Left ventricle myocardium inferior (tissue), 1 donor: ENCODE measurements at places on chromosomes 5 and 9. TPM values are rescaled to one million over a fixed set of nuclear protein-coding genes. Genes with fewer than 3 reads are reported as not detected.
A peak's percentile ranks its signal among the peaks of the same experiment; 100 is the strongest.

PRKAA1 gene
- 38.5 TPM for total RNA-seq

MEIKIN gene
- total RNA-seq, result not detected

ASPN gene
- total RNA-seq, result 17.5 TPM

BTNL8 gene
- total RNA-seq, result 0.58 TPM

PNPLA7 gene
- 9.0 TPM for total RNA-seq

DNA sequence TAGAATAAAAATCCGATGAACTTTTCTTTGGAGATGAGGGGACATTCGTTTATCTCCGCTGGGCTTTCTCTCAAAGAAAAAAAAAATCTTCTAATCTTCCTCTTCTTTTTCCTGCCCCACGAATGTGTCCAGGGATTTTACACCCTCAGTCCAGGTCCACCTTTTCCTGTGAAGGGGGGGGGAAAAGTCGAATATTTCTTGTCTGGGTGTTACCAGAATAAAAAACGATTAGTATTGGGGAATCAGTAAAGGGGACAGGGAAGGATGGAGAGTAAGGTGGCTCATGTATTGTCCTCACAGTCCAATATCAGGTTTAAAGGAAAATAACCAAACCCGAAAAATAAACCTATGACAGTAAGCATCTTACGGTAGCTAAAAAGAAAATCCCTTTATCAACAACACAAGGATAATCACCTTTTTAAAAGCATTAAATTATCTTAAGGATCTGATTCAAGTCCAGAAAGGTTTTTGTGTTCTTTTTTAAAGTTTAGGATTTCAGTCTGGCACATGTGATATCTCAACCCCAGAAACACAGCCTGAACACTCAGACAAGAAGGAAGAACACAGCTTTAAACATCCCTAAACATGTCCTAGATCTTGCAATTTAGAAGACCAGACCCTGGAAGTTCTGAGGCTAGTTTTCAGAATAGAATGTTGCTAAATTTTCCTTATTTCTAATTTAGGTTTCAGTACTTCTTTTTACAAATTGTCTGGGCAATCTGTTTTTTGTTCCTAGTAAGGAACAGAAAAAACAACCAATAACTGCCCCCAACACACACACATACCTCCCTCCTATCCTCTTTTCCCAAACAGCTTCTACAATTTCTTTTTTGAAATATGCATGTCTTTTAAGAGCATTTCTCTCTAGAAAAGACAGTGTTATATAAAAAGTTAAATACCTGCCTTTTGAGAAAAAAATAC is 1.2 kb downstream of the ZNF608 start:
- H3K27ac ChIP-seq, result peak overlapping the region; percentile 93
- no peaks in the 10 kb centered on the region for H3K27me3 ChIP-seq
- no peak for DNase-seq
- H3K36me3 ChIP-seq, result no peaks in the 10 kb centered on the region
- peaks cover 59% of the 10 kb centered on the region for H3K4me1 ChIP-seq

- H3K36me3 ChIP-seq, result no peaks in the 10 kb centered on the region
- no peak overlapping the region for H3K4me3 ChIP-seq
- DNase-seq, result no peak
- peaks cover 69% of the 10 kb centered on the region for H3K4me1 ChIP-seq
These were observed 58.5 kb upstream of the CLINT1 start for GRCh38 chr5:157917491-157917890.

DNA sequence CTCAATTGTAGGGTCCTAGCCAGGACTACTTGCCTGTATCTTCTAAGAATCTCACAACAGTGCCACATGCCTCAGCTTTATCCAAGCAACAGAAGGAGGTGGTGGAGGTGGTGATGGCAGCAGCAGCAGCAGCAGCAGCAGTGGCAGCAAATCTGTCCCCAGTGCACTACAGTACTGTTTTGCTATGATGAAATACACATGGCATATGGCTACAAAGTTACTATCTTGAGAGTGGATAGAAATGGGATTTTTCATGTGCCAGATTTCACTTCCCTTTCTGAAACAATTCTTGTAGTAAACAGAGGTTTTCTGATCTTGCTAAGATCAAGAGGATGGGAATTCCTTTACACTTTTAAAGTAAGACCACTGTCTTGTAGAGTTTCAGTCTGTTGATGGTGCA is 8.1 kb upstream of the CYSTM1 start:
- no peaks in the 10 kb centered on the region for H3K27me3 ChIP-seq
- no peak overlapping the region for H3K4me3 ChIP-seq
- H3K4me1 ChIP-seq, result peaks cover 14% of the 10 kb centered on the region
- H3K27ac ChIP-seq, result no peak overlapping the region

DNA sequence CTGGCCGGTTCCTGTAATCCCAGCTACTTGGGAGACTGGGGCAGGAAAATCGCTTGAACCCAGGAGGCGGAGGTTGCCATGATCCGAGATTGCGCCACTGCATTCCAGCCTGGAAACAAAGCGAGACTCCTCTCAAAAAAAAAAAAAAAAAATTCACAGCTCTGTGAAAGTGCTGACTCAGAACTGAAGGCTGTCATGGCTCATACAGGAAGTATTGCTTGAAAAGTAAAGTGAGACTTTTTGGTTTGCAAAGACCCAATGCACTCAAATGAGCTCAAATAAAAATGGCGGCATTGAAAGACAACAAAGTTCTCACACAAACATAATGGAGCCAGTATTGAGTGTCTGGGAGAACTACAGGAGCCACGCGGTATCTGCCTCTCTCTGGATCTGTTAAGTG is 202.1 kb downstream of the FBXL7 start:
- no peak for DNase-seq
- no peak overlapping the region for H3K27ac ChIP-seq
- H3K4me3 ChIP-seq, result no peak overlapping the region
- H3K36me3 ChIP-seq, result no peaks in the 10 kb centered on the region
- no peaks in the 10 kb centered on the region for H3K27me3 ChIP-seq

GRCh38 chr9:6781476-6781875 is 23.7 kb downstream of the KDM4C start:
- DNase-seq, result no peak
- H3K4me3 ChIP-seq, result no peak overlapping the region
- no peaks in the 10 kb centered on the region for H3K36me3 ChIP-seq
- H3K4me1 ChIP-seq, result peaks cover 55% of the 10 kb centered on the region

GRCh38 chr5:60338846-60339245 is 361.1 kb downstream of the DEPDC1B start:
- no peaks in the 10 kb centered on the region for H3K27me3 ChIP-seq
- H3K4me3 ChIP-seq, result no peak overlapping the region
- no peak for DNase-seq
- H3K27ac ChIP-seq, result no peak overlapping the region

DNA sequence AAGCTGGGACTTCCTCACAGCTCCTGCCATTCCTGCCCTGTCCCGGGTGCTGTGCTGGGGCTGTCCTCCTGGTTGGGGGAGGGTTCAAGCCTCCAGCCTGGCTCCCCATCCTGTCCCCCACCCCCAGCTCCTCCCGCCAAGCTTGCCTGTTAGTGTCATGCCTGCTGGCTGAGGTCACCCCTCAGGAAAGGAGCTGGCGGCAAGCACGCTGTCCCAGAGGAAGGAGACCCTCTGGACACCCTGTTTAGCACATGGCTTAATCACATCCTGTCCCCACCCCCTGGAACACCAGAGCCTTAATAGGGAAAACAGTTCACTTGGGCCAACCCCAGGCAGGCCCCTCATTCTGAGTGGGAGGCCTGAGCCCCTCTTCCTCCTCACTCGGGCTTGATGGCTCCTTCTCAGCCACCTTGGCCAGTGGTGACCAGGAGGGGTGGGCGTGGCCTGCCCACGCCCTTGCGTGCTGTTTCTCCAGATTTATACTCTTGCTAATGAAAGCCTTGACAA is 9.2 kb upstream of the PHYHD1 start:
- peak; percentile 78 for DNase-seq
- peaks cover 92% of the 10 kb centered on the region for H3K4me1 ChIP-seq
- no peaks in the 10 kb centered on the region for H3K27me3 ChIP-seq
- peak overlapping the region; percentile 90 for H3K27ac ChIP-seq
- peak overlapping the region; percentile 29 for H3K4me3 ChIP-seq

DNA sequence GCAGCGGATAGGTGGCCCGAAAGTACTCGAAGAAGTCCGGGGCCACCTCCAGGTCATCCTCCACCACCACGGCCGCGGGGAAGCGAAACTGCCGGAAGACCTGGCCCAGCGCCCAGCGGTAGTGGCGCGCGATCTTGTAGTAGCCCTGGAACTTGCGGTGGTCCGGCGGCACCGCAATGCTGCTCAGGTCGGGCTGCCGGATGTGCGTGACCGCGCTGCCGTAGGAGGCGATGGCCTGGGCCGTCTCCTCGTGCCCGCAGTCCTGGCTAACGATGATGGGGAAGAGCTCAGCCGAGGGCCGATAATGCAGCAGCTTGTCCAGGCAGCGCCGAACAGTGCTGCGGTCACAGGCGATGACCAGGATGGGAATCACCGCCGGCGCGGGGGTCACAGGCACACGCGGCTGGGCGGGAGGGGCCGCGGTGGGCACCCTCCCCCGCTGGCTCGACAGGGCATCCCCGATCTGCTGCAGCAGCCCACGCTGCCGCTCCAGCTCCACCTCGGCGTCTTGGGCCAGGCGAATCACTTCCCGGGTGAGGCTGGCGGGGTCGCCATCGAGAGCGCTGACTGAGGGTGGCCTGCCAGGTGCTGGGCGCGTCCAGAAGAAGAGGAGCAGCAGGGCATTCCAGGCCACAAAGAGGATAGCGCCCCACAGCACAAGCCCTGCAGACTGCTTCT is 10.2 kb downstream of the MGAT1 start:
- H3K4me1 ChIP-seq, result peaks cover 85% of the 10 kb centered on the region
- DNase-seq, result no peak
- no peak overlapping the region for H3K27ac ChIP-seq
- H3K36me3 ChIP-seq, result peaks cover 49% of the 10 kb centered on the region
- H3K4me3 ChIP-seq, result no peak overlapping the region

- peaks cover 10% of the 10 kb centered on the region for H3K4me1 ChIP-seq
- H3K4me3 ChIP-seq, result no peak overlapping the region
- no peak overlapping the region for H3K27ac ChIP-seq
- no peaks in the 10 kb centered on the region for H3K36me3 ChIP-seq
These were observed 955 bp upstream of the GALNT12 start for GRCh38 chr9:98806394-98807035.

GRCh38 chr9:85215961-85216360 is 525.8 kb downstream of the AGTPBP1 start:
- no peak for DNase-seq
- H3K4me3 ChIP-seq, result no peak overlapping the region
- H3K27me3 ChIP-seq, result peaks cover 16% of the 10 kb centered on the region
- no peaks in the 10 kb centered on the region for H3K4me1 ChIP-seq
- no peak overlapping the region for H3K27ac ChIP-seq
- H3K36me3 ChIP-seq, result no peaks in the 10 kb centered on the region

GRCh38 chr5:154697371-154697770 is 57.8 kb upstream of the LARP1 start:
- H3K27ac ChIP-seq, result no peak overlapping the region
- H3K27me3 ChIP-seq, result no peaks in the 10 kb centered on the region
- H3K4me1 ChIP-seq, result peaks cover 34% of the 10 kb centered on the region
- DNase-seq, result no peak
- H3K36me3 ChIP-seq, result no peaks in the 10 kb centered on the region

- no peaks in the 10 kb centered on the region for H3K27me3 ChIP-seq
- H3K4me1 ChIP-seq, result no peaks in the 10 kb centered on the region
- no peaks in the 10 kb centered on the region for H3K36me3 ChIP-seq
These were observed 231.6 kb upstream of the VLDLR start for GRCh38 chr9:2390028-2390427.

DNA sequence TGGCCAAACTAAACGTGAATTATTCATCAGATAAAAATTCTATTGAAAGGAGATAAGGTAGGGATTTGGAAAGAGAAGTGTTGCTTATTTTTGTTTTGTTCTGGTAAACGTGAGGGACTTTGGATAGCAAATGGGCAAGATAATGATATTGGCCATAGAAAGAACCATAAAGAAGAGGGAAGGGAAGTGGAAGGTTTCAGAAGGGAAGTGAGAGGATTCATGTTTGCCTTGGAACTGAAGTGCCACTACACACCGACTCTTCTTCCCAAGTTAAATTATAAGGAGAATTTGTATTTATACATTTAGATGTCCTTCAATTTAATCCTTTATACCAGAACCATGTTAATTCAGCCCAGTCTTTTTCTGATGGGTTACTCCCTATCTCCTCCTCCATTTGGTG is 42.1 kb upstream of the TAF11L2 start:
- H3K27me3 ChIP-seq, result no peaks in the 10 kb centered on the region
- H3K4me1 ChIP-seq, result no peaks in the 10 kb centered on the region
- no peak for DNase-seq
- H3K36me3 ChIP-seq, result no peaks in the 10 kb centered on the region
- no peak overlapping the region for H3K4me3 ChIP-seq
- H3K27ac ChIP-seq, result no peak overlapping the region

DNA sequence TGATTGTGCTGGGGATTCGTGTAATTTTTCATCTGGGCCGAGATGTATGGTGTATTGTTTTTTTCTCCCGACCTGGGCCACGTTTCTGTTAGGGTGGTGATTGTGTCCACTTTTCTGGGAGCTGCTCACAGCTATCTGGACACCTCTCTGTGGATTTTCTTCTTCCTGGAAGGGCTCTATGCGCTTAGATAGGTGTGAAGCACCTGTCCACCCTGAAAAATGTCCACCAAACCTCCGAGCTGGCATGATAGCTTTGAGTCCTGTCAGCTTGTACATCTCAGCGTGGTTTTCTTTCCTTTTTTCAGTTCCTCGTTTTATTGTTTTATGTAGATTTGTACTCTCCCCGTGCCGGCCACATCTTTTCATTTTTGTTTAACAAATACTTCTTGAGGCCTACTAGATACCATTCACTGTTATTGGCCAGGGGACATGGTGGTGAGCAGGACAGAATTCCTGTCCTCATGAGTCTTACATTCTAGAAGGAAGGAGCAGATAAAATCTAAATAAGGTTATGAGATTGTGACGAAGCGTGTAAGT is 1.1 kb downstream of the UGCG start:
- H3K36me3 ChIP-seq, result no peaks in the 10 kb centered on the region
- DNase-seq, result no peak

GRCh38 chr9:127395497-127396252 is 1.3 kb upstream of the SLC2A8 start:
- H3K27me3 ChIP-seq, result no peaks in the 10 kb centered on the region
- peaks cover 28% of the 10 kb centered on the region for H3K4me1 ChIP-seq
- no peak for DNase-seq
- peaks cover 17% of the 10 kb centered on the region for H3K36me3 ChIP-seq
- H3K4me3 ChIP-seq, result peak overlapping the region; percentile 83
- no peak overlapping the region for H3K27ac ChIP-seq

DNA sequence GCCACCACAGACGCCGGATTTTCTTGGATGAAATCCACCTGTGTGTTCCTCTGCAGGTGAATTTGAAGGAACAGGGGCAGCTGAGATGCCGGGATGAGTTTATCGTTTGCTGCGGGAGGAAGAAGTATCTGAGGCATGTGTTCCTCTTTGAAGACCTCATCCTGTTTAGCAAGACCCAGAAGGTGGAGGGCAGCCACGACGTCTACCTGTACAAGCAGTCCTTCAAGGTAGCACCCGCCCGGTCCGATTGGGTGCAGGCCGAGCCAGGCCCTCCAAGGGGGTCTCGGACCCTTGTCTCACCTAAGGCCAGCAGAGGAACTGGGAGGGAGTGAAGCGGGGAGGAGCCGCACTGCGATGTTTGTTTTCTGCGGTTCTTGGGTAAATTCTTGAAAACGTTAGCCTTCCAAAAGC is 18.4 kb upstream of the LRRC14B start:
- no peaks in the 10 kb centered on the region for H3K36me3 ChIP-seq
- peaks cover 20% of the 10 kb centered on the region for H3K4me1 ChIP-seq

GRCh38 chr9:124284237-124284831 is 26.6 kb downstream of the NEK6 start:
- H3K4me3 ChIP-seq, result no peak overlapping the region
- H3K27me3 ChIP-seq, result no peaks in the 10 kb centered on the region

GRCh38 chr5:169100735-169101075 is 200.2 kb downstream of the SLIT3 start:
- H3K4me1 ChIP-seq, result peaks cover 23% of the 10 kb centered on the region
- DNase-seq, result no peak
- no peaks in the 10 kb centered on the region for H3K27me3 ChIP-seq
- H3K36me3 ChIP-seq, result no peaks in the 10 kb centered on the region
- H3K27ac ChIP-seq, result no peak overlapping the region
